Thymus (tissue), 14 donors: ENCODE measurements at places on chromosomes 2 and 18. TPM values are rescaled to one million over a fixed set of nuclear protein-coding genes. Genes with fewer than 3 reads are reported as not detected.

SP140L gene
- 26.5 TPM for polyA plus RNA-seq

VWA3B gene
- polyA plus RNA-seq, result 0.30 TPM

LONRF2 gene
- polyA plus RNA-seq, result 0.62 TPM

RUFY4 gene
- 5.4 TPM for polyA plus RNA-seq

ANKRD30BL gene
- 0.34 TPM for polyA plus RNA-seq

GAREM2 gene
- polyA plus RNA-seq, result 0.59 TPM

FOXI3 gene
- polyA plus RNA-seq, result 0.14 TPM

ATP6V1B1 gene
- 1.4 TPM for polyA plus RNA-seq

UBR3 gene
- 20.1 TPM for polyA plus RNA-seq

HOXD12 gene
- polyA plus RNA-seq, result not detected

CNTNAP5 gene
- polyA plus RNA-seq, result 0.02 TPM

B3GNT7 gene
- polyA plus RNA-seq, result 1.8 TPM

NAT8 gene
- polyA plus RNA-seq, result not detected

IL1B gene
- polyA plus RNA-seq, result 13.8 TPM

MAP3K2 gene
- polyA plus RNA-seq, result 16.5 TPM

ACADL gene
- polyA plus RNA-seq, result 17.8 TPM

CD8B2 gene
- 6.3 TPM for polyA plus RNA-seq

MREG gene
- 16.3 TPM for polyA plus RNA-seq

ZNF516 gene
- polyA plus RNA-seq, result 8.9 TPM

CHRND gene
- polyA plus RNA-seq, result 0.43 TPM

IMPA2 gene
- polyA plus RNA-seq, result 19.5 TPM

SIX3 gene
- 0.11 TPM for polyA plus RNA-seq

RNF25 gene
- polyA plus RNA-seq, result 33.7 TPM

NEU4 gene
- polyA plus RNA-seq, result 1.1 TPM

SCYGR3 gene
- not detected for polyA plus RNA-seq

CFAP221 gene
- 0.41 TPM for polyA plus RNA-seq

NOP58 gene
- 114 TPM for polyA plus RNA-seq

LIMS2 gene
- 45.1 TPM for polyA plus RNA-seq

CCDC148 gene
- 0.55 TPM for polyA plus RNA-seq

AGXT gene
- 0.94 TPM for polyA plus RNA-seq

ALK gene
- 0.21 TPM for polyA plus RNA-seq

IL37 gene
- 0.43 TPM for polyA plus RNA-seq

NCK2 gene
- polyA plus RNA-seq, result 31.4 TPM

RBM43 gene
- polyA plus RNA-seq, result 9.5 TPM

DHRS9 gene
- polyA plus RNA-seq, result 3.1 TPM

RAB27B gene
- 1.7 TPM for polyA plus RNA-seq

UPP2 gene
- polyA plus RNA-seq, result 0.50 TPM

TPGS2 gene
- polyA plus RNA-seq, result 44.6 TPM

ALPI gene
- 0.34 TPM for polyA plus RNA-seq

TSPYL6 gene
- polyA plus RNA-seq, result 0.02 TPM

CABYR gene
- 3.5 TPM for polyA plus RNA-seq

CRIM1 gene
- 24.3 TPM for polyA plus RNA-seq

PCBP1 gene
- 361 TPM for polyA plus RNA-seq

ACMSD gene
- polyA plus RNA-seq, result not detected

NABP1 gene
- polyA plus RNA-seq, result 68.4 TPM

MDH1B gene
- polyA plus RNA-seq, result 1.3 TPM

HRH4 gene
- polyA plus RNA-seq, result 0.05 TPM

CXXC1 gene
- polyA plus RNA-seq, result 113 TPM

PAX3 gene
- polyA plus RNA-seq, result 0.05 TPM

NDUFAF7 gene
- 26.9 TPM for polyA plus RNA-seq

ANTXR1 gene
- polyA plus RNA-seq, result 7.3 TPM

GREB1L gene
- polyA plus RNA-seq, result 0.50 TPM
